Muscle of leg (tissue), 16 donors: ENCODE measurements at places on chromosomes 6 and 20. TPM values are rescaled to one million over a fixed set of nuclear protein-coding genes. Genes with fewer than 3 reads are reported as not detected.

GSTA1 gene
- total RNA-seq = not detected

AGER gene
- total RNA-seq = 3.7 TPM

PPP1R3D gene
- 5.2 TPM for total RNA-seq

SAMD10 gene
- total RNA-seq = 1.5 TPM

OCSTAMP gene
- not detected for total RNA-seq

SMLR1 gene
- total RNA-seq = not detected

LY6G6F gene
- not detected for total RNA-seq

ABHD16B gene
- not detected for total RNA-seq

POFUT1 gene
- total RNA-seq = 25.5 TPM

CLDN20 gene
- total RNA-seq = not detected

HLA-DQB1 gene
- 3.8 TPM for total RNA-seq

ZNF512B gene
- total RNA-seq = 15.5 TPM

RAB32 gene
- 21.4 TPM for total RNA-seq

HLA-DOB gene
- 0.09 TPM for total RNA-seq

IMPG1 gene
- 0.22 TPM for total RNA-seq

PTCHD4 gene
- 0.98 TPM for total RNA-seq

APOM gene
- 2.6 TPM for total RNA-seq

EPPIN gene
- not detected for total RNA-seq

PTGIS gene
- 23.8 TPM for total RNA-seq

HTR1E gene
- total RNA-seq = not detected

CABLES2 gene
- total RNA-seq = 2.0 TPM

SOX18 gene
- total RNA-seq = 2.2 TPM

TBC1D32 gene
- 12.9 TPM for total RNA-seq

TCP11 gene
- 0.44 TPM for total RNA-seq

FOXO3 gene
- 21.8 TPM for total RNA-seq

SNPH gene
- total RNA-seq = 3.9 TPM

SNX14 gene
- total RNA-seq = 54.5 TPM

FAM83B gene
- under 0.01 TPM for total RNA-seq

CLPSL2 gene
- total RNA-seq = not detected

PLA2G7 gene
- total RNA-seq = 1.2 TPM

SLC4A11 gene
- total RNA-seq = 0.35 TPM

CPXM1 gene
- 41.5 TPM for total RNA-seq

CENPQ gene
- 6.3 TPM for total RNA-seq

MUC21 gene
- total RNA-seq = not detected

RING1 gene
- total RNA-seq = 22.8 TPM

SIRPA gene
- 13.3 TPM for total RNA-seq
